ENCODE measurements at places on chromosomes 5 and 9. TPM values are rescaled to one million over a fixed set of nuclear protein-coding genes. Genes with fewer than 3 reads are reported as not detected.

The CCDC192 gene
- total RNA-seq, result not detected

The ANKRD20A1 gene
- not detected for total RNA-seq

The PCDHB4 gene
- total RNA-seq, result not detected

The TAF11L11 gene
- total RNA-seq, result not detected

The PCDHAC2 gene
- total RNA-seq, result not detected

The GRM6 gene
- total RNA-seq, result not detected

The KLHL9 gene
- total RNA-seq, result 22.5 TPM

The CFAP90 gene
- total RNA-seq, result 0.58 TPM

The PELO gene
- 28.8 TPM for total RNA-seq

The AQP7 gene
- not detected for total RNA-seq

The CAMK4 gene
- 5.2 TPM for total RNA-seq

The STK32A gene
- total RNA-seq, result under 0.01 TPM

The SLC45A2 gene
- total RNA-seq, result not detected

The CCDC183 gene
- under 0.01 TPM for total RNA-seq

The LVRN gene
- 0.35 TPM for total RNA-seq

The RASEF gene
- total RNA-seq, result not detected

The FBXW5 gene
- 150 TPM for total RNA-seq

The BAAT gene
- not detected for total RNA-seq

The PPIC gene
- total RNA-seq, result 37.5 TPM

The CARTPT gene
- total RNA-seq, result not detected

The CEMIP2 gene
- 75.8 TPM for total RNA-seq

The PRRT1B gene
- total RNA-seq, result not detected

The PPP2R2B gene
- total RNA-seq, result not detected

The CD274 gene
- 3.0 TPM for total RNA-seq

The SOHLH1 gene
- not detected for total RNA-seq

The SOWAHA gene
- total RNA-seq, result under 0.01 TPM

The IRGM gene
- not detected for total RNA-seq

The MTX3 gene
- 8.1 TPM for total RNA-seq

The C9orf153 gene
- not detected for total RNA-seq

The JAKMIP2 gene
- total RNA-seq, result 5.2 TPM

The POU5F2 gene
- total RNA-seq, result not detected

The C6 gene
- not detected for total RNA-seq

The PCDHGA2 gene
- 1.4 TPM for total RNA-seq

The FAXDC2 gene
- 8.5 TPM for total RNA-seq

The IFNA14 gene
- total RNA-seq, result not detected

The ITK gene
- total RNA-seq, result not detected

The DMRTA1 gene
- total RNA-seq, result under 0.01 TPM

The PPP3R2 gene
- not detected for total RNA-seq

The TNC gene
- total RNA-seq, result 24.8 TPM

The MEGF9 gene
- 4.9 TPM for total RNA-seq

The SPDL1 gene
- 17.2 TPM for total RNA-seq

The DRD1 gene
- total RNA-seq, result not detected

The ZDHHC11B gene
- total RNA-seq, result not detected

The OTP gene
- not detected for total RNA-seq
